ENCODE measurements at places on chromosomes 11 and 22. TPM values are rescaled to one million over a fixed set of nuclear protein-coding genes. Genes with fewer than 3 reads are reported as not detected.

The OR52E4 gene
- total RNA-seq: not detected

The CREB3L1 gene
- 6.6 TPM for total RNA-seq

The EMSY gene
- total RNA-seq: 14.3 TPM

The CAPN5 gene
- 12.4 TPM for total RNA-seq

The GAB2 gene
- total RNA-seq: 6.1 TPM

The KRTAP5-2 gene
- not detected for total RNA-seq

The SORL1 gene
- total RNA-seq: 1.9 TPM

The OR5T1 gene
- total RNA-seq: not detected

Data from A549 treated with ZK216348 at 1 μM for 4 hours (cell line).